ENCODE measurements at places on chromosomes 6 and 20. TPM values are rescaled to one million over a fixed set of nuclear protein-coding genes. Genes with fewer than 3 reads are reported as not detected.

GRCh38 chr6:114040871-114041270, 69.9 kb upstream of the HDAC2 start:
- no peak for DNase-seq

TUBB2B gene
- total RNA-seq, result not detected

DNA sequence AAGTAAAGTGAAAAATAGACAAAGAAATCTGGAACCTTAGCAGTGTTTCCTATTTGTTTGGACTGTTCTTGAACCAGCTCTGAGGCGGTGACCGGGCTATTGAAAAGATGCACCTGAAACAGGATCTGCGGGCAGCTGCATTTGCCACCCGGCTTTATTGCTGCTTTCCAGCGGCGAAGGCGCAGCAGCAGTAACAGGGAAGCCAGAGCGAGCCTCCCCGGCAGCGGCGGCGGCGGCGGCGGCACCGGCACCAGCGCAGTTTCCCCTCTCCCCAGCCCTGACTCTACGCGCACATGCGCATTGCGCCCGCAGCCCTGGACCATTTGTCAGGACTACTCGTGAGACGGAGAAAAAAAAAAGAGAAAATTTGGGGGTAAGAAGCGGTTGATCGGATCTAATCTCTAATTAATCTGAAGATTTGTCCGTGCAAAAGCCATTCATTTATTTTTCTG, at the start of gene L3MBTL3:
Gene L3MBTL3, plus strand, starts transcription at position 290 of the 452 bp plus-strand sequence. CDS start 24,119 bp downstream, outside the sequence.
- DNase-seq, result peak; percentile 89

DNA sequence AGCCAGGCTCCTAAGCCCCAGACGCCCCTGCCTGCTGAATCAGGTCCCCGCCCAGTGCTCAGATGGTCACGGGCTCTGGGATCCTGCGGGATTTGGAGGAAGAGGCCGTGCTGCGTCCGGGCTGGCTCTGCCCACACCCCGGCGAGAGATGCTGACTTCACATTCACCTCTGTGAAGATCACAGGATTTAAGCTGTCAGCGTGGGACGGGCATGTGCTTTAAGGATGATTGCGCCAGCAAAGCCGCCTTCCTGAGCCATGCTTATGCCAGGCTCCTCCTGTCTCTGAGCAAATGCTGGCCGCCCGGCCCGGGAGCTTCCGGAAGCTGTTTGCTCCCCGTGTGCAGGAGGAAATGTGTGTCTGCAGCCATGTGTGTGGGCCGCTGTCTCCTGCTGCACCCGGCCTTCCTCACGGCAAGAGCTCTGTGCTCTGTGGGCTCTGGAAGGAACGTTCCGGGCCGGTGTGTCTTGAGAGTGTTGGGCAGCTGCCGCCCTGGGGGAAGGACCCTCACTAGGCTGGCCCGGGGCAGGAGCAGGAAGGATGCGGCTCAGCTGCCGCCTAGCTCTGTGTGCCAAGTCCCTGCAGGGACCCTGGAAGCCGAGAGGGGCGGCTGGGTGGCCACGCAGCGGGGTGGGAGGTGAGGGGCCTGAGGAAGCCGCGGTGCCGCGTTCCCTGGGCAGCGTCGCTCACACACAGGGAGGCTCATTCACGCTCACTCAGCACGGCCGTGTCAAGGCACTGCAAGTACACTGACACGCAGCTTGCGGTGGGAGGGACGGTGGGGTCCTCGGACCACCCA, 19.0 kb upstream of the BHLHE23 start:
- no peak for DNase-seq

DNA sequence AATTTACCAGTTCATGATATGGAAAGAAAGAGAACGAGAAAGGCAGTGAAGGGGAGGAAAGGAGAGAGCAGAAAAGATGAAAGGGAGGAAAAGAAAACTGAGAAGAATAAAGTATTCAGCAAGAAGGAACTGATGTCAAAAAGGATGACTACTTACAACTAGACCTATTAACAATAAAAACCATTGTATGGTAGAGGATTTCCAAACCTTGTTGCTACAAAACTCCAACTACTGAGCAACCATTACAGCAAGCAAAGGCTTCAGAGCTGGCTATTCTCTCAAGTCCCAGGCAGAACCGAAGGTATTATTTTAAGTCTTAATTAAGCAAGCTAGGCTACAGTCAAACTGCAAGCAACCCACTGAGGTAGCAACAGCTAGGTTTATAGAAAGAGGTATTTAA, 142.2 kb downstream of the BTBD9 start:
- DNase-seq, result no peak

GLP1R gene
- not detected for total RNA-seq

DNA sequence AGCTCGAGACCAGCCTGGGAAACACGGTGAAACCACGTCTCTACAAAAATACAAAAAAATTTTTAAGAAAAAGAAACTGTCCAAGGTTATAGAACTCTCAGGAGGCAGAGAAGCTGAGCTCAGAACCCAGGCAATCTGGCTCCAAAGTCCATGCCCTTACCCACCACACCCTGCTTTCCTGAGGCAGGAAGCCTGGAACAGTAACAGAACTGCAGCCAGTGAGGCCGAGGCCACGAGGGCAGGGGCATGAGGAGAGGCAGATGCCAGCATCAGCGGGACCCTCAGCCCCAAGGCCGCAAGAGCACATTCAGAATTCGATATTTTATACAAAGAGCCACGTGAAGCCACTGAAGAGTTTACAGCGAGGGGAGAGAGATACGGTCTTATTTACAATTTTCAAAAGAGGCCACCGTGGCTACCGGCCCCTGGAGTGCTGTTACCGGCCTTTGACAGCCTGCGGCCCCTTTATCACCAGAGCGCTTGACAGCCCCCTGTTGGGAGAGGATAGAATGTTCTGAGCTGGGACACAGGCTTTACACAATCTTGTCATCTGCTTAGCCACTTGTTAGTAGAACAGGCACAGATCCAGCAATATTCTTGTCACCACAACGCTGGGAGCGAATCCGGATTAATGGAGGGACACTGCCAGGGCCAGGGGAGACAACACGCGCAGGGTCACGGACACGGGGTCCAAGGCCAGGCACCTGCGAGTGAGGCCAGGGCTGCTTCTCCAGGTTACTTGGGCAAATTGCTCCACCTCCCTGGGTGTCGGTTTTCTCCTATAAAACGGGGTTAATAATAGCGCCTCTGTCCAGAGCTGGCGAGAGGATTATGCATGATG, 5.6 kb downstream of the SPATA2 start:
- DNase-seq, result no peak

GRCh38 chr6:135183002-135183531, 2.0 kb downstream of the MYB start:
- DNase-seq, result peak; percentile 72

- DNase-seq, result no peak
Measured at GRCh38 chr6:139833592-139833991, 459.1 kb upstream of the CITED2 start.

DNA sequence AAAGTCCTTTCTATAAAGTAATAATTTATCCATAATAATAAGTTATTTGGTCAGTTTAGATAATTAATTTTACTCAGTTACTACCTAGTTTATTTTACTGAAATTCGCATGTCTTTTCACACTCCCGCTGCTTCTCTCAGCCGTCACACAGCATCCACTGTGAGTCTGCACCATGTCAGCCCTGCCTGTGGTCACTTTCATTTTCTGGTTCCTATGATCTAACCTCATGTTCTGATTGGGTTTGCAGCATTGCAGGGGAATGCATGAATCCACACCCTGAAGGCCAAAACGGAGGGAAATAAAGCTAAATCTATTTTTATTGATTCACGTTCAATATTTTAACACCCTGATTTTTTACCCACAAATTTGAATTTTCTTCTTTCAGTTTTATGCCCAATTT, 47.4 kb downstream of the PDE10A start:
- no peak for DNase-seq

DNA sequence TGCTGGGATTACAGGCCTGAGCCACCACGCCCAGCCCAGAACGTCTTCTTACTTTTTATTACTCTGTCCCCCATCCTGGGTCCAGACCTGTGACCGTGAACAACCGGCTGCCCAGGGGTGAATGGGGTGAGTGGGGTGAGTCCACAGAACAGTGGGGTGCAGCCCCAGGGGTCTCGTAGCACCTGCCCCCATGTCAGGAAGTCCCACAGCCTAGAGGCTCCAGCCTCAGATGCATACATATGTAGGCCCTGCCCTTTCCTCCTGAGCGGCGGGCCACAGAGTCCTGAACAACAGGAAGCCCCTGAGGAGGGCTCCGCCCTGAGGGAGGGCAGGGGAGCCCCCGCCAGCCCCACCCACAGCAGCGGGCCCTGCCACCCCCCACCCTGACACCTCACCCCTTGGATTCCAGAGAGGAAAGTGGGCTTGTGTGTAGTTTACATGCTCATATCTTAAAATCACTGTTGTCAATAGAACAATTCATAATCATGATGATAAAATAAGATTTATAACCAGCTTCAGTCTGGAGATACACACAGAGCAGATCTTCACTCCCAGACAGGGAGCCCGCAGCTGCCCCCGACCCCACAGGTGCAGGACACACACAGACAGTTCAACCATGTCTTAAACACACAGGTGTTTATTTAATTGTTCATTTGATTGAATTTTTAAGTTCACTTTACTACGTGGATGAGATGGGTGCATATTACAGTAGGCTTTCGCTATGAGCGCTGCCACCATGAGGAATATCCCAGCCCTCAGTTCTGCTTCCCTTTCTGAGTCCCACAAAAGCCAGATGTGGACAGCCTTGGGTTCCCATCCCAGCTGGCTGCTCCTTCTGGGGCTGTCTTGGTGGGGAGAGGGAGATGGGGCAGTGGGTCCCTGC, 12.4 kb upstream of the GMEB2 start:
- peak; percentile 89 for DNase-seq

GRCh38 chr6:905556-905955, 212.6 kb upstream of the EXOC2 start:
- DNase-seq, result no peak

CLVS2 gene
- not detected for total RNA-seq

GRCh38 chr6:131251590-131252199, 116.4 kb downstream of the AKAP7 start:
- DNase-seq, result no peak

Measured in activated CD4-positive, alpha-beta T cell treated with anti-CD3 and anti-CD28 coated beads, Interleukin-2, amount 10 ng/mL, durations not matched to agents 7 days and 5 days (primary cell).